ENCODE measurements at places on chromosomes 4 and X.
A peak's percentile ranks its signal among the peaks of the same experiment; 100 is the strongest.

DNA sequence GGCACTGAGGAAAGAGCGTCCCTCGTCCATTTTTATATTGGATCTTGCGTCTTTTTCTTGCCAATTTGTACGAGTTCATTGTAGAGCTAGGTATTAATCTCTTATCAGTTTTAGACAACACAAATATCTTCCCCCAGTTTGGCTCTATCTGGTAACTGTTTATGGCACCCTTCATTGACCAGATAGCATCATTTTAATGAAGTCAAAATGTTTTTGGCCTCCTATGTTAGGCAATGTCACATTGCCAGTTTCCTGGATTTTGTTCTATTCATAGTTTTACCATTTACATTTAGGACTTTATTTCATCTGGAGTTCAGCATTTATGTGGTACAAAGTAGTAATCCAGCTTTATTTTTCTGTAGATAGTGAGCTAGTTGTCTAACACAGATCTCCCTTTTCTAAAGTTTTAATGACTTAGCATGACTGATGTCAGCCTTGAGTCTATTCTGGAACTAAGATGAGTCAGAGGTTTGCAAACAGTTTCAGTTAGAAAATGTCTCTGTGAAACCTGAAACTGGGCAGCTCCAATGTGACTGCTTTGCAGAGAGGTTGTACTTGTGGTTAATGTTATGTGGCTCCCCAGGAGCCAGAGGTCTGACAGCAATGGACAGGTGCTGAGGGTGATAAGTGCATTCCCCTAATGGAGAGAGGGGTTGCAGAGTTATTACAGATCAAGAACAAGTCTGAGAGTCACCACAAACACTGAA is 5.3 kb upstream of the STBD1 start:
- no peak overlapping the region for H3K4me3 ChIP-seq
- DNase-seq, result peak; percentile 79
- peaks cover 18% of the 10 kb centered on the region for H3K27me3 ChIP-seq
- peak overlapping the region; percentile 88 for H3K27ac ChIP-seq
- H3K4me1 ChIP-seq, result peaks cover 55% of the 10 kb centered on the region
- H3K36me3 ChIP-seq, result peaks cover 39% of the 10 kb centered on the region

GRCh38 chr4:118276580-118276979 is 76.2 kb downstream of the PRSS12 start:
- peaks cover 25% of the 10 kb centered on the region for H3K4me1 ChIP-seq
- no peak overlapping the region for H3K4me3 ChIP-seq

DNA sequence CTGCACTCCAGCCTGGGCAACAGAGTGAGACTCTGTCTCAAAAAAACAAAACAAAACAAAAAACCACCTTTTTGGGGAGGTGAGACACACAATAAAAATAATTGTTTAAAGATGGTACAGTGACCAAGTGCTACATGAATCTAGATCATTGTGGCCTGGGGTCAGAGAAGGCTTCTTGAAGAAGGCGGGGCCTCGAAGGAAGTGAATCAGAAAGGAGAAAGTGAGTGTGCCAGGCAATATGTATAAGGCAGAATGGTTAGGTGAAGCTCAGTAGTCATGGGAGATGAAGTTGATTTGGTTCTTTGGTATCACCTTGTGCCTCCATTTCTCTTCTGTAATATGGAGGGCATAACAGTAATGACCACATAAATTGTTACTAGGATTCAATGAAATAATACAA is 58.9 kb downstream of the DOCK11 start:
- H3K27me3 ChIP-seq, result no peaks in the 10 kb centered on the region
- H3K27ac ChIP-seq, result no peak overlapping the region
- no peak overlapping the region for H3K4me3 ChIP-seq
- peaks cover 30% of the 10 kb centered on the region for H3K4me1 ChIP-seq

DNA sequence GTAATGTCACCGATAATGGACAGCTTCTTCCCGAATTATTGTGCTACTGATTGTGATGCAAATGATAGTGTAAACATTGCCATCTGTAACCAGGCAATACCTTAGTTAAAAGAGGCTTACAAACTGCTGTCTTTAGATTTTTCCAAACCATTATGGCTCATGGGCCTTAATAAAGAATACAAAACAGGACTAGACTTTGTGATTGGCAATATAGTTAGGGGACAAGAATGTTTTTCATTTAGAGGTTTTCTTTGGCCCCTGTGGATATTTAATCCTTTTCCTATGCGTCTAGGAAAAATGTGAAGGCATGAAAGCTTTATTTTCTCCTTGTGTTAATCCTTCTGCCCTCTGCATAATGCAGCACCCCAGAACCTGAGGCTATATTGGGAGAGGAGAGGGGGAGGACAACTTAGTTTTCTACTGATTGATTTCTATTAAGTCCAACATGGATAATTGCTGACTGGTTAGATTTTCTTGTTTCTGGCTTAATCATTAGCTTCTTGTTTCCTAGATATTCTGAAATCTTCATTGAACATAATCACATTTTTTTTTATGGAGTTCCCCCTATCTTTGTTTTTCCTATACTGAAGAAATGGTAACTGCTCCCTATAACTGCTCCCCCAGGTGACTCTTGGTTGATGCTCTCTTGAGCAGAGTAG is 1.9 kb downstream of the PRPS1 start:
- no peak for DNase-seq
- no peaks in the 10 kb centered on the region for H3K27me3 ChIP-seq
- H3K27ac ChIP-seq, result peak overlapping the region; percentile 24
- peaks cover 27% of the 10 kb centered on the region for H3K4me1 ChIP-seq
- peaks cover 3% of the 10 kb centered on the region for H3K36me3 ChIP-seq

DNA sequence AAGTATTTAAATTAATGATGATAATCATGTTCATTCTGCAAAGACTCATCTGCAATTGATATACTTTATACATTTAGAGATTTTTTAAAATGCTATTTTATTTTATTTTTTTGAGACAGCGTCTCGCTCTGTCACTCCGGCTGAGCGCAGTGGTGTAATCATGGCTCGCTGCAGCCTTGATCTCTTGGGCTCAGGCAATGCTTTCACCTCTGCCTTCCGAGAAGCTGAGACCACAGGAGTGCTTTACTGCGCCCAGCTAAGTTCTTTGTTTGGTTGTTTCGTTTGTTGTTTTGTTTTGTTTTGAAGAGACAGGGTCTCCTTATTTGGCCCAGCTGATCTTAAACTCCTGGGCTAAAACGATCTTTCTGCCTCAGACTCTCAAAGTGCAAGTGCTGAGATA is 1541.0 kb downstream of the PCDH7 start:
- no peaks in the 10 kb centered on the region for H3K36me3 ChIP-seq
- no peak overlapping the region for H3K27ac ChIP-seq
- H3K4me3 ChIP-seq, result no peak overlapping the region
- no peaks in the 10 kb centered on the region for H3K4me1 ChIP-seq
- no peak for DNase-seq

GRCh38 chr4:173521467-173522159 is 8.4 kb downstream of the HAND2 start:
- peaks cover 6% of the 10 kb centered on the region for H3K36me3 ChIP-seq
- no peak overlapping the region for H3K27ac ChIP-seq
- no peak overlapping the region for H3K4me3 ChIP-seq
- peak; percentile 19 for DNase-seq

DNA sequence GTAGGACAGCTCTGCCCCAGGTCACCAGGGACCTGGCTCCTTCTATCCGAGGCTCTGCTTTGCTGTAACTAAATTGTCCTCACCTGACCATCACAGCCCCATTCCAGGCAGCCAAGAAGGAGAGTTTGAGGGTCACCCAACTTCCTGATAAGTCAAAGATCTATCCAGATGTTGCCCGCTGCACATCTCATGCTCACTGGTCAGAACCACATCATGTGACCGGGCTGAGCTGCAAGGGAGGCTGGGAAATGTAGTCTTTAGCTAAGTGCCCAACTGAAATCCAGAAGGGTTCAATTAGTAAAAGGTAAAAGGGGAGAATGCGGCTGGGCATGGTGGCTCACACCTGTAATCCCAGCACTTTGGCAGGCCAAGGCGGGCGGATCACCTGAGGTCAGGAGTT is 18.4 kb downstream of the HMX1 start:
- no peaks in the 10 kb centered on the region for H3K36me3 ChIP-seq
- peaks cover 4% of the 10 kb centered on the region for H3K4me1 ChIP-seq
- H3K27me3 ChIP-seq, result peaks cover 40% of the 10 kb centered on the region
- no peak for DNase-seq

- peaks cover 6% of the 10 kb centered on the region for H3K27me3 ChIP-seq
- DNase-seq, result no peak
- no peaks in the 10 kb centered on the region for H3K36me3 ChIP-seq
- H3K4me3 ChIP-seq, result no peak overlapping the region
- H3K27ac ChIP-seq, result no peak overlapping the region
These were observed 125.3 kb downstream of the CCNG2 start for GRCh38 chr4:77282305-77282704.

DNA sequence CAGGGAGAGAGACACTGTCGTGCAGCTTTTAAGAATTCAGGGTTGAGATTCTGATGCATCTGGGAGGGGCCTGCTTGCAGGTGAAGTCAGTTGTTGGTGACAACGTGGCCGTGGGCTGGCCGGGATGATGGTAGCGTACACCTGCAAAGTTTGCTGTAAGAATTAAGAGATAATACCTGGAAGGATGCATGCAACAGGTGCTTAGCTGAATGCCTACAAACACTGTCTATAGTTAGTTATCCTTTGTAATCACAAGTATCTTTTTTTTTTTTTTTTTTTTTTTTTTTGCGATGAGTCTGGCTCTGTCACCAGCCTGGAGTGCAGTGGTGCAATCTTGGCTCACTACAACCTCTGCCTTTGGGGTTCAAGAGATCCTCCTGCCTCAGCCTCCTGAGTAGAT is 259.6 kb downstream of the ASMT start:
- H3K4me1 ChIP-seq, result no peaks in the 10 kb centered on the region

DNA sequence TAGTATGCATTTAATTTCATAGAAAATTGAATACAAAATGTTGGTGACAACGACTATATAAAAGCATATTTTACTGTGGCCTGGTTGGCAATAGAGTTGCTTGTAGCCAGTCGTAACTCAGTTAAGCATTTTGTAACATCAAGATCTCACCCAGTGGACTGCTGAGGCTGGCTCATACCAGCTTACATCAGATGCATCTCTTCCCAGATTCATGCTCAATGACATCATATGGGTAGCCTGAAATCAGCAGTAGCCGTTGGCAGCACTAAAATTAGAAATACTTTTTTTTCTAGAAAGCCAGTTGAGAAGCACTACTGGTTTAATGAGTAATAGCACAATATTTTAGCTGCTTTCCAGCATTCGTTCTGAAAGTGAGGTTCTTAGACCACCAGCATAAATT is 341.2 kb downstream of the TECRL start:
- H3K36me3 ChIP-seq, result no peaks in the 10 kb centered on the region
- H3K4me1 ChIP-seq, result no peaks in the 10 kb centered on the region
- no peaks in the 10 kb centered on the region for H3K27me3 ChIP-seq
- no peak for DNase-seq
- H3K4me3 ChIP-seq, result no peak overlapping the region

DNA sequence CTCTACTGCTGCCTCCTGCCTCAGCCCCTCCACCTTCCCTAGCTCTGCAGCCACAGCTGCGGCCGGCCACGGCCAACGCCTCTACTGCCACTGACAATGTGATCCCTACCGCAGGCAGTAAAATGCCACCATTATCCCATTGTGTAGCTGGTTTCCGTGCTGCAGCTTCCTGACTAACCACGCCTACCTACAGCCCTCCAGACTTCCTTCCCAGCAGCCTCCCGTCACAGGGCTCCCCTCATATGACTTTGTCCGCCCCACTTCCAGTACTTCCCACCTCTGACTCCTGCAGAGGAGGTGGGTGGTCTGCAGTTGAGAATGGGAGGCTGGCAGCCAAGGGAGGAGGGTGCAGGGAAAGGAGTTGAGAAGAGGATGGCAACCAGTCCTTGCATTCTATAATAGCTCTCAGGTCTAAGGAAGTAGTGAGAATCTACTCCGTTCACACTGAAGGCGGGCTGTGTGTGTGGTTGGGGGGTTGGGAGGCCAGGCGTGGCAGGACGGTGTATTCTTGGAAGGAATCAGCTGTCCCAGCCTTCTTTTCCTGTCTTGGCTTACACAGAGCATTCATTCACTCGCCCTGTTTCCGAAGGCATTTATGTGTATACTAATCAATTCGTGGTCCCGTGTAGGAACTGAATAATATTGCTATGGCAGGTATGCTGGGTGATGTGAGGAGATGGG is 33.1 kb upstream of the USP51 start:
- H3K4me1 ChIP-seq, result no peaks in the 10 kb centered on the region
- no peak overlapping the region for H3K27ac ChIP-seq
- H3K27me3 ChIP-seq, result peaks cover 9% of the 10 kb centered on the region
- no peaks in the 10 kb centered on the region for H3K36me3 ChIP-seq

DNA sequence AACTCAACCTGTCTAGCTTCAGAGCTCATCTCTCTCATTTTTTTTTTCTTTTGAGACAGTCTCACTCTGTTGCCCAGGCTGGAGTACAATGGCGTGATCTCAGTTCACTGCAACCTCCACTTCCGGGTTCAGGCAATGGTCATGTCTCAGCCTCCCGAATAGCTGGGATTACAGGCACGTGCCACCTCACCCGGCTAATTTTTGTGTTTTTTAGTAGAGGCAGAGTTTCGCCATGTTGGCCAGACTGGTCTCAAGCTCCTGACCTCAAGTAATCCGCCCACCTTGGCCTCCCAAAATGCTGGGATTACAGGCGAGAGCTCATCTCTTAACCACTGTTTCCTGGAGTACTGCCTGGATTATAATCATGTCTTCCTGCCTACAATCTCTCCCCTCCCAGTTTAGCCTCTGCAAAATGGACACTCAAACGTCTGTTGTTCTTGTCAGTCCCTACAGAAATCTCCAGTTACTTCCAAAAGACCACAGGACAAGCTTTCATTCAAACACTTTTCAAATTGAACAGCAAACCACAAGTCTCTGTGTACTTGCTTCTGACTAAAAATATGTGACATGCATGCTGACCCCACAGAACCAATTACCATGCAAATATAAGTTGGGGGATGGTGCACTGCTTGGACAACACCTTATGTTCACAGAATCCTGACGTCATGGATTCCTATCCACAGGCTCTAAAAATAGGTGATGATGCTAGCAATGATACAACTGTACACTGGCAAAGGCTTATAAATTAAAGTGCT is 137.2 kb downstream of the SH3KBP1 start:
- no peaks in the 10 kb centered on the region for H3K27me3 ChIP-seq
- H3K27ac ChIP-seq, result peak overlapping the region; percentile 96
- no peak for DNase-seq
- H3K4me1 ChIP-seq, result peaks cover 92% of the 10 kb centered on the region

GRCh38 chr4:175309041-175309440 is 390.9 kb downstream of the ADAM29 start:
- H3K4me1 ChIP-seq, result no peaks in the 10 kb centered on the region
- no peak overlapping the region for H3K27ac ChIP-seq
- no peak for DNase-seq
- no peak overlapping the region for H3K4me3 ChIP-seq

- no peak overlapping the region for H3K27ac ChIP-seq
- no peak overlapping the region for H3K4me3 ChIP-seq
- no peaks in the 10 kb centered on the region for H3K36me3 ChIP-seq
These were observed 427.3 kb upstream of the FTHL17 start for GRCh38 chrX:31499109-31499508.

Data from activated CD8-positive, alpha-beta memory T cell treated with anti-CD3 and anti-CD28 coated beads, Interleukin-2, amount 10 ng/mL, durations not matched to agents 7 days and 5 days (primary cell).